ENCODE measurements at places on chromosomes 1 and 21.

- DNase-seq = no peak
Observed at GRCh38 chr1:181637998-181638397, 154.7 kb downstream of the CACNA1E start.

GRCh38 chr21:18153063-18153462 is 91.6 kb upstream of the CHODL start:
- DNase-seq = no peak

DNA sequence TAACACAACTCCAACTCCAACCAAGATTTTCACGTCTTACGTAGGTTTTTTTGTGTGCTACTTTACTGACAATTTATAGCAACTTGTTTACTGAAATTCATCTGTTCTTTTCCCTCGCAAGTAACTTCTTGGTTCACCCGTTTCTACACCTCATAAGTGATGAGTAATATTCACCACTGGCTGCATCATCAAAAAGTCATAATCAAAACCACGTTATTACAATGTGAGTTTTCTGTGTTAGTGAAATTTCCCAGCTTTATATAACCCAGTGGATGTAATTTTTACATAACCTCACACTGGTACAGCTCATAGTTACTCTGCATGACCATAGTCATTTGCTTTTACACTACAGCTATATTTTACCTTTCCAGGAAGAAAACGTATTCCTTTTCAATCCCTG is 401.1 kb upstream of the LYPLAL1 start:
- DNase-seq = no peak

DNA sequence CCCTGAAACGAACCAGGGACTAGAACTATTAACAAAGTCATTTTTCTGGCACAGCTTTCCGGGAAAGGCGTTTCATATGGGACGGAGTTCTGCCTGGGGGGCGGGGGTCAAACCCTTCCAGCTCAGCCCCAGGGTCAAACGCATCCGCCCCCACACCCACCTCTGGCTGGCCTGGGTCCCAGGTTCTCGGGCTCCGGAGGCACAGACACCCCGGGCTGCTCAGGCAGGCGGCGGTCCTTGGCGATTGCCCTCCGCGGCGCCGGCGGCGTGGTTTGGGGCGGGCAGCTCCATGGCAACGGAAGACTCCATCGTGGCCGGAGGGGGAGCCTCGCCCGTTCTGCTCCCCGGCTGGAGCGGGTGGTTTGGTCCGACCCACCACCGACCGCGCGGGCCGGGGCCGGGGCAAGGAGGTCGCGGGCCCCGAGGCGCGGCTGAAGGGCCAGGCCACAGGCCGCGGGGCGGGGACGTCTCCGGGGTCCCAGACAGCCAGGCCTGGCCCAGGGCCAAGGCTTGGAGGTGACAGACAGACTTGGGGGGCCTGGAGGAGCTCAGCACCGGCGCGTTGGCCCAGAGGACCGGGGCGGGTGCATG is at the start of gene CFAP74:
Gene CFAP74, minus strand, starts transcription at position 246 of the 591 bp plus-strand sequence. CDS start 12,830 bp downstream, outside the sequence.
- DNase-seq = no peak

DNA sequence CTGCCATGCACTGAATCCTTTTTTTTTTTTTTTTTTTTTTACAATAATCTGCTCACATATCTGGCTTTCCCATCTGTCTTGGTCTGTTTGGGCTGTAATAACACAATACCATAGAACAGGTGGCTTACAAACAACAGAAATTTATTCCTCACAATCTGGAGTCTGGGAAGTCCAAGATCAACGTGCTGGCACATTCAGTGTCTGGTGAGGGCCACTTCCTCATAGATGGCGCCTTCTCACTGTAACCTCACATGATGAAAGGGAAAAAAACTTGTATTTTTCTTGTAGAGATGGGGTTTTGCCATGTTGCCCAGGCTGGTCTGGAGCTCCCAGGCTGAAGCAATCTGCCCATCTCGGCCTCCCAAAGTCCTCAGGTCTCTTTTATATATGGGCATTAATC is 13.0 kb upstream of the PARP1 start:
- DNase-seq = no peak

DNA sequence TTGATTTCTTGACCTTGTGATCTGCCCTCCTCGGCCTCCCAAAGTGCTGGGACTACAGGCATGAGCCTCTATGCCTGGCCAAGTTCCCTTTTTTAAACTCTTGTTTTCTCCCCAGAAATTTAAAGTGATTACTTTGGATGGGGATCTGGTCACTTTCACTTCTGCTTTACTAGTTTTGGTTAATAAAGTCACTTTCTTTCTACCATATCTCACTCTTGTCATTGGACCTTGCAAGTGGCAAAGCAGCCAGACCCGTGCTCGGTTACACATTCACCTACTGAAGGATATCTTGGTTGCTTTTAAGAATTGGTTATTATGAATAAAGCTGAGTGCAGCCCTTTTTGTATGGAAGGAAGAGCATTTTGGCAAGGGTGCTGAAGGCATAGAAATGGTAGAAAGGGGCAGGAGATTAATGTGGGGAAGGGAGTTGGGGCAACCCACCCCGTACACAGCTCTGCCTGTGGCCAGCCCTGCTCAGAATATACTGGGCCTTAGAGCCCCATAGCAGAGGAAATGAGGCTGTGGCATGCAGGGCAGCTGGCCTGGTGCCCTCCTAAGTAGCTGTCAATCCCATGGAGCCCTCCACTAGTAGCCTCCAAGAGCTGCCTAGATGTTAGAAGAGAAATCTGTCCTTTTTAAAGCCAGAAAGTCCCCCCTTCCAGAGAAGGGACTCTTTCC is 40.7 kb downstream of the CD2 start:
- no peak for DNase-seq

DNA sequence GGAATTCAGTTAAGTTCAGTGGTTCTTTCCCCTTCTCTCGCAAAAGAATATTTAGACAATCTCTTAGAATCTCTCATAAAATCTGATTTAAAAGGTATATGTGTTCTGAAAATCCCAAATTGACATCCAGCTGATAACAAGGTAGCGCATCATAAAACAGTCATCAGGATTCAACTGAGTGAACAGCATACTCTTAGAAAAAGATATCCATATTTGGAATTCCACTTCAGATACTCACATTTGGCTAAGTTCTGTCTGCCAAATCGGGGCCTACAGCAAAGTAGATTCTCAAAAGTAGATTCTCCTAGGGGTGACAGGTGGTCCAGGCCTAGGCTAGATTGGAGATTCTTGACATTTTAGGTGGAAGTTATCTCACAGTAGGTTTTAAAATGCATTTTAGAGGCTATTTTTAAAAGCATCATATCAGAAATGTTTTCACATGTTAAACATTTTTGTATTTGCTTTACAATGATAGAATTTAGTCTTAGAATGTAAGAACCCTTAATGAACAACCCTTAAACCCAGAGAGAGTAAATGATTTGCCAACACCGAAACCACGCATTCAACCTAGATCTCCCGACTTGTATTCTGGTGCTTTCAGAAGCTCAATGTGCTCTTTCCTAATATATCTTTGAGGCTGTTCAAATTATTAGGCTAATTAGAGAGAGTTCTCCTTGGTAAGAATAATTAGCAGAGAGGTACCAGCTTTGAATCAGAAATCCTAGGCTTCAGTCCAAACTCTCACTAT is 318.9 kb downstream of the LMO4 start:
- DNase-seq = no peak

DNA sequence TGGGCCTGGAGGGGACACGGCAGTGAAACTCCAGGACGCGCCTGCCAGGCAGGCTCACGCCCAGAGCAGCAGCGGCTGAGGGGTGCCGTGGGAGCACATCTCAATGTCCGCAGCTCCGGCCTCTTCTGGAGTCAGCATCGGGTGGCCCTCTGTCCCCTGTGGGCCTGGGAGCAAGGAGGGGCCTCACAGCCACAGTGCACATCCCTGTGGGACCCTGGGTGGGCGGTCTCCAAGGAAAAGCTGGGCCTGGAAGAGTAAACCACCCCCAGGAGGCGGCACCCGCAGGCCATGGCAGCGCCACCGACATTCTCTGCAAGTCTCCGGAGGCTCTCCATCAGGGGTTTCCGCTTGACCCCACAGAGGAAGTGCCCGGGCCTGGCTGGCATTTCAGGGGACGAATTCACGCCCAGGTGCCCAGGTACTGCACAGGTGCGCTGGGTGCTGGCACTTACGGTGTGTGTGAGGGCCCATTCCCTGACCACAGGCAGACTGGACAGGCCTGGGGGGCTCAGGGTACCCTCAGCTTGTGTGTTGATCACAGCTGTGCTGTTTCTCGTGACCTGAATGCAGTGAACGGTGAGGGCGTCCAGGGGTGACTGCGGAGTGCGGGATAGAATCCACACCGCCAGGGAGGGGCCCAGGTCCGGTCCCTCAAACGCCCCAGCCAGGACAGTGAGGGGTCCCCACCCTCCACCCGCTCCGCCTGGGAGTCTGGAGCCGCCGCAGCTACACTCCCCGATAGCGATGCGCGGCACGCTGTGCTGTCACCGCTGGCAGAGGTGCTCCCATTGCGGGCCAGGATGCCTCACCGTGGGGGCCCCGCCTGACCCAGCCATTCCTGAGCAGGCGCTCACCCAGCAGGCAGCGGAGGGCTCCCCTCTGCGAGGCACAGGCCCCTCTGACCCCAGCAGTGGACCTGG is 16.6 kb upstream of the RNF223 start:
- DNase-seq = no peak

DNA sequence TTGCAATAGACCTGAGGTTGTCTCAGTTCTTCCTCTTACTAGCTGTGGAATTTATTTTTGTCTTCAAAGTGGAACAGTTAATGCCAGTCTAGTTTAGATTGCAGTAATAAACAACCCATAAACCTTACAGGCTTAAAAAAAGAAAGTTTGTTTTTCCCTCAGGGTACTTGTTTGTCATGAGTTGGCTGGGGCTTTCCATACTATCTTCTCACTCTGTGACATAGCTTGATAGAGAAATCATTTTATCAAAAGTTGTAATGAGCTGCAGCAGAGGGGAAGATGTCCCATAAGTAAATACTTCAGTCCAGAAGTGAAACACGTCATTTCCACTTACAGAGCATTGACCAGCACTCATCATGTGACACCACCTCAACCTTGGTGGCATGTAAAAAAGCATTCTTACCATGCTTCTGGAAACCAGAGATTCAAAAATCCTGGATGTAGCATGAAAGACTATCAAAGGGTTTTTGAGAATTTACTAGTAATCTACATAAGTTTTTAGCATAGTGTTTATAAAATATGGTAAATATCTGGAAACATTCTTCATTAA is 62.8 kb upstream of the COL11A1 start:
- no peak for DNase-seq

GRCh38 chr1:202107801-202108731 is 14.7 kb upstream of the GPR37L1 start:
- no peak for DNase-seq
